ENCODE measurements at places on chromosomes 12 and 14. TPM values are rescaled to one million over a fixed set of nuclear protein-coding genes. Genes with fewer than 3 reads are reported as not detected.

- DNase-seq, result no peak
- no peaks in the 10 kb centered on the region for H3K36me3 ChIP-seq
- H3K4me3 ChIP-seq, result no peak overlapping the region
- no peak overlapping the region for H3K27ac ChIP-seq
These were observed 2.8 kb downstream of the ZNF219 start for GRCh38 chr14:21095430-21096205.

DNA sequence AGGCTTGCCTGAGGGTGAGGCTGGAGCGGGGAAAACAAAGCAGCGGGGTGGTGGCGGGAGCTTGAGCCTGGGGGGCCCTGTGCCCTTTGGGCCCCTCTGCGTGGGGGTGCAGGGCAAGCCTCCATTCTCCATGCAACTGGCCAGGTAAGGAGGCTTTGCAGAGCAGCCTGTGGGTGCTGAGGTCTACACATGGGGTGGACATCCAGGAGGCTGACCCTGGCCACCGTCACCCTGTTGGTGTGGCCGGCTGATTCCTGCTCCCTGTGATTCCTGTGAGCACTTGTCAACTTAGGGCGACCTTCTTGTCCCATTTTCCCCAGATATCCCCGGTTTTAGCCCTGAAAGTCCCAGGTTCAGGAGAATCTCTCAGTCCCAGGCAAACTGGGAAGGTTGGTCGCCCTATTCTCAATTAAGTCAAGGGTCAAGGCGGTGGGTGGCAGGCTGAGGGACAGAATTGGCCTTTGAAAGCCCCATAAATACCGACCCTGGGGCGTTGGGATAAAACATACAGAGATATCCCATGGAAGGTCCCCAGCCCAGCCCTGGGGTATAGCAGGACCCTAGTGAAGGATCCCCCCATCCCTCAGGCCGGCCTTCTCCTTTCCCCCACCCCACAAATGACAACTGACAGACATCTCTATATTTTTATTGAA is 70.5 kb downstream of the PRIMA1 start:
- no peaks in the 10 kb centered on the region for H3K4me1 ChIP-seq
- no peak overlapping the region for H3K4me3 ChIP-seq
- H3K27ac ChIP-seq, result no peak overlapping the region
- DNase-seq, result no peak
- no peaks in the 10 kb centered on the region for H3K36me3 ChIP-seq

DNA sequence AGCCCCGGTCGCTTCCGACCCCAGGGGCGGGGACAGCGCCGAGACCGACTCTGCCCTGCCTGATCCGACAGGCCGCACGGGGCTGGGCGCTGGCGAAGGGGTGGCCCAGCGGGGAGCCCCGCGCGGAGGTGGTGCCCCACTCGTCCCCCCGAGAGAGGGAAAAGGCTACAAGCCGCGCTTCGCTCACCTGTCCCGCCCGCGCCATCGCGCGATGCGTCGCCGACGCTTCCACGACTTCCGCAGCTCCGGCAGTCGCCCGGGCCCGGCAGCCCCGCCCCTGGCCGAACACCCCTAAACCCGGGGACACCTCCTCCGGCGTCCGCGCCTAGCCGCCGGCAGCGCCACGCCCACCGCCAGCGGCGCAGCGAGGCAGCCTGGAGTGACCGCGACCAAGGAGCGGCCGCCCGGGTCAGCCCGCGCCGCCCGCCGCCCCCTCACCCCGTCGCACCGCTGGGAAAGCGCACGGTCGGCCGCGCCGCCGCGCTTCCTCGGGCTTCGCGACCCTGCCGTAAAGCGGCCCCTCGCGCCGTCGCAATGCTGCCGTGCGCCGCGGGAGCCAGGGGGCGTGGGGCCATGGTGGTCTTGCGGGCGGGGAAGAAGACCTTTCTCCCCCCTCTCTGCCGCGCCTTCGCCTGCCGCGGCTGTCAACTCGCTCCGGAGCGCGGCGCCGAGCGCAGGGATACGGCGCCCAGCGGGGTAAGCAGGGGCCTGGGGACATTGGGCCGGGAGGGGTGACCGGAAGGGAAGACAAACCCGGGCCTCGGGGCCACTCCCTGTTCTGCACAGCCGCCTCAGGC is at the start of the genes BAG5 and COA8:
TSS of gene BAG5 (minus strand) at position 229 of the 797 bp plus-strand sequence. CDS start 1,493 bp downstream, outside the sequence.
TSS of gene COA8 (plus strand) at position 532 of the 797 bp plus-strand sequence. CDS start at position 574, 42 bp downstream.
- peaks cover 56% of the 10 kb centered on the region for H3K4me1 ChIP-seq
- no peaks in the 10 kb centered on the region for H3K27me3 ChIP-seq
- peaks cover 4% of the 10 kb centered on the region for H3K36me3 ChIP-seq
- H3K4me3 ChIP-seq, result peak within 1 kb of the TSS; percentile 91
- DNase-seq, result peak; percentile 91
- H3K27ac ChIP-seq, result peak within 1 kb of the TSS; percentile 96

TCL1A gene
- 4,164 TPM for polyA plus RNA-seq

- peak overlapping the region; percentile 58 for H3K27ac ChIP-seq
- peaks cover 18% of the 10 kb centered on the region for H3K36me3 ChIP-seq
- no peak for DNase-seq
- no peaks in the 10 kb centered on the region for H3K27me3 ChIP-seq
- H3K4me1 ChIP-seq, result peaks cover 48% of the 10 kb centered on the region
These were observed 105.4 kb downstream of the CRACR2A start for GRCh38 chr12:3647504-3647903.

DNA sequence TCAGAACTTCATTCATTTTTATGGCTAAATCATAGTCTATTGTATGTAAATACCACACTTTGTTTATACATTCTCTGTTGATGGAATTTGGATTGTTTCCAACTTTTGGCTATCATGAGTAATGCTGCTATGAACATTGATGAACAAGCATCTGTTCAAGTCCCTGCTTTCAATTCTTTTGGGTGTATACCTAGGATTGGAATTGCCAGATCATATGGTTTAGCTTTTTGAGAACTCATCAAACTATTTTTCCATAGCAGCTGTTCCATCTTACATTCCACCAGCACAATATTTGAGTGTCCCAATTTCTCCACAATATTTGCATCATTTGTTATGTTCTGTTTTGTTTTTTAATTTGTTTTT is 52.3 kb upstream of the CCND2 start:
- H3K4me3 ChIP-seq, result no peak overlapping the region
- H3K4me1 ChIP-seq, result peaks cover 54% of the 10 kb centered on the region
- no peak overlapping the region for H3K27ac ChIP-seq
- no peaks in the 10 kb centered on the region for H3K36me3 ChIP-seq

DNA sequence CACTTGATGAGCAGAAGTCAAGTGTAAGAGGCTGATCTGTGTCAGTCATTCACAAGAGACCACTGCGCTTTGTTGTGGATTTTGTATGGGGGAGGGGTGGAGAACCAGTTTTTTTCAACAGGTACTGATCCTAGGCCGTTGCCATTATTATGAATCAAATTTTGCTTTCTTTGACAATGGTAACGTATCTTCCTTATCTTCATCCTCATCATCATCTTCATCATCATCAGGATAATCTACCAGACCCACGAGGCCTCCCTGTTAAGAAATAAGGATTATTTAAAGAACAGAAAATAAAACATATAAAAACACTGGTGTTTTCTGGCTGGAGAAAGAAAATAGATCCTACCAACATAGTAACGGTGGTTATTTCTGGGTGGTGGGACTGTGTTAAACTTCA is 41.0 kb upstream of the CCDC88C start:
- peaks cover 4% of the 10 kb centered on the region for H3K4me1 ChIP-seq
- no peak for DNase-seq
- H3K27me3 ChIP-seq, result no peaks in the 10 kb centered on the region

AMDHD1 gene
- polyA plus RNA-seq, result not detected

RIN3 gene
- 24.1 TPM for polyA plus RNA-seq

MYF6 gene
- not detected for polyA plus RNA-seq

GZMB gene
- polyA plus RNA-seq, result 3.2 TPM

- no peaks in the 10 kb centered on the region for H3K27me3 ChIP-seq
- peak overlapping the region; percentile 56 for H3K27ac ChIP-seq
- peaks cover 36% of the 10 kb centered on the region for H3K36me3 ChIP-seq
- DNase-seq, result no peak
- no peak overlapping the region for H3K4me3 ChIP-seq
- H3K4me1 ChIP-seq, result peaks cover 2% of the 10 kb centered on the region
These were observed 30.6 kb downstream of the NRDE2 start for GRCh38 chr14:90301122-90301521.

CD69 gene
- polyA plus RNA-seq, result 1,329 TPM

DNA sequence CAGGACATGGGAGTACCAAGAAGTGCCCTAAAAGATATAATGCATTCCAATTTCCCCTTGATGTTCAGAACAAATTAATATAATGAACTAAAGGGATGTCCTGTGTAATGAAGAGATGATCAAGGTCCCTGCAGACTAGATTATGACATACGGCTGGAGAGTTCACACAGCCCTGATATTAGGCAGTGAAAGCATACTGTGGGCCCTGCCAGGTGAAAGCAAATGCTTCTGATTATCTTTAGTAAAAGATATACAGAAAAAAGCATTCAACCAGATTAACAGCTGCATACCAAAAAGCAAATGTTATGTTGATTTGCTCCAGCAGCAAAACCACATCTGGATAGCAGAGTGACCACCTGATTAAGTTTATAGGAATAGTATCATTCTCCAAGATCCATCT is 12.1 kb downstream of the HIGD1C start:
- no peaks in the 10 kb centered on the region for H3K27me3 ChIP-seq
- no peak for DNase-seq
- H3K27ac ChIP-seq, result no peak overlapping the region
- H3K4me3 ChIP-seq, result no peak overlapping the region
- H3K36me3 ChIP-seq, result no peaks in the 10 kb centered on the region

DNA sequence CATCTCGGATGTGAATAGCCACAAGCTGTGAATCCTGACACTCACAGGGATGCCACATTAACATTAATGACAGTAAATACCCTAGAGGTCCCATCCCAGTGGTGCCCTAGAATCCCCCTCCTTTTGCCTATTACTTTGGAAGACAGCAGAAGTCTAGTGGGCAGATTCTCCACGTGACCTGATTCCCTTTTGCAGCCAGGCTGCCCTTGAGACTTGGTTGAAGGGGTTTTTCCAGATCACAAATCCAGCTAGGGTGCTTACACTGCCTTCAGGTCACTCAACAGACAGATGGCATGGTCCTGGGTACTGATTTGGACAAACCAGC is 8.7 kb downstream of the HDAC7 start:
- H3K36me3 ChIP-seq, result no peaks in the 10 kb centered on the region
- H3K4me3 ChIP-seq, result peak overlapping the region; percentile 86
- peak overlapping the region; percentile 98 for H3K27ac ChIP-seq
- peaks cover 94% of the 10 kb centered on the region for H3K4me1 ChIP-seq
- H3K27me3 ChIP-seq, result no peaks in the 10 kb centered on the region

DNA sequence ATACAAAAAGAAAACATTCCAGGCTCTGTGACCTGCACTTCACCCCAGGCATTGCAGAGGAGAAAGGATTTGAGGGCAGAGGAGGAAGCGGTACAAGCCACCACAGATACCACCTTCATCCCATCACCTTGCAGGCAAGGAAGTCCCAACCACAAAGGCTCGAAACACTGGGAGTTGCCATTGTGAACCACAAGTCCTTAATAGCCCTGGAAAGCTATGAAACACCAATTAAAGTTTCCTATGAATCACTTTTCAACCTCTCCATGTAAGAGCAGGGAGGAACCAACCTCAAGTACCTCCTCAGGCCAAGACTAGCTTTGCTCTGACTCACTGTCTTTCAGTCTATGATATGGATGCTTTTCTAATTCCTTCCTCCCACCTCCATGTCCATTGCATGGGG is 27.0 kb downstream of the MAP3K9 start:
- H3K27me3 ChIP-seq, result no peaks in the 10 kb centered on the region
- H3K27ac ChIP-seq, result peak overlapping the region; percentile 68
- peaks cover 8% of the 10 kb centered on the region for H3K36me3 ChIP-seq
- peaks cover 59% of the 10 kb centered on the region for H3K4me1 ChIP-seq

DNA sequence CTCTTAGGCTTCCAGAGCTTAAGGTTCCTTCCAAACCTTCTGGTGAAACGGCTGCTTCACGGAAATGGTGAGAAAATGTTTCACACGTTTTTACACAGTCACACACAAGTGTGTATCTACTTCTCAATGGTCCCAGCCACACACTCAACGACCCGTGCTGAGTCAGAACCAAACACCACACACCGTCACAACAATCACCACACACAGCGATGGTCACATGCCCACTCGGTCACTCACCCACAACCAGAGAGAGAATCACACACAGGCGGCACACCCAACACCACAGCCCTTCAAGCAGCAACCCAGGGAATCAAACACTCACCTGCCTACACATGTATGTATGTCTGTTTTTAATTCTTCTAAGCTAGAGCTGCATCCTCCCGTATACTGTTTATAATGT is 12.6 kb upstream of the PLEKHD1 start:
- no peak overlapping the region for H3K27ac ChIP-seq
- DNase-seq, result no peak
- no peak overlapping the region for H3K4me3 ChIP-seq
- H3K36me3 ChIP-seq, result no peaks in the 10 kb centered on the region
- no peaks in the 10 kb centered on the region for H3K4me1 ChIP-seq

- no peak overlapping the region for H3K27ac ChIP-seq
- peaks cover 6% of the 10 kb centered on the region for H3K27me3 ChIP-seq
- no peak for DNase-seq
These were observed 189.1 kb upstream of the PELI2 start for GRCh38 chr14:55929136-55929535.

ADIPOR2 gene
- polyA plus RNA-seq, result 3.3 TPM
